SIG-M5 (cell line): ENCODE measurements at places on chromosomes 13 and 19.

GRCh38 chr13:47999973-48000372 is 1.1 kb downstream of the SUCLA2 start:
- no peak for DNase-seq

- no peak for DNase-seq
These were observed 306.1 kb downstream of the DCT start for GRCh38 chr13:94173312-94173854.

DNA sequence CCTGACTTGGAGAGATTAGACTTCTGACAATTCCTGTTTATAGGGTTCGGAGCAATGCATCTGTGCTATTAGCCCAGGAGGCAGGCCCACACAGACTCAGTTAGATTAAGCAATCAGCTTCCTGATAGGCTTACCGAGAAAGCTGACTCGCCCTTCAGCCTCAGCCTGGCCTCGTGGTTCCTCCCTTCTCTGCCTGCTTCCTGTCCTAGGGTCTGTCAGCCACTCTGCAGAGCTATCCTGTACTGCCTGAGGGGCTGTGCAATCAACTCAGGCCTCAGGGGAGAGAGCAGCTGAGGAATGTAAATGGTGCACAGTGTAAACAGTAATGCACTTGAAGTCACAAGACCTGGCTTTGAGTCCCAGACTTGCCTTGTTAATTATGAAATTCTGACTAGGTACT is 30.7 kb downstream of the HTR2A start:
- peak; percentile 56 for DNase-seq

- DNase-seq = no peak
These were observed 26.3 kb upstream of the KATNAL1 start for GRCh38 chr13:30333616-30334015.

DNA sequence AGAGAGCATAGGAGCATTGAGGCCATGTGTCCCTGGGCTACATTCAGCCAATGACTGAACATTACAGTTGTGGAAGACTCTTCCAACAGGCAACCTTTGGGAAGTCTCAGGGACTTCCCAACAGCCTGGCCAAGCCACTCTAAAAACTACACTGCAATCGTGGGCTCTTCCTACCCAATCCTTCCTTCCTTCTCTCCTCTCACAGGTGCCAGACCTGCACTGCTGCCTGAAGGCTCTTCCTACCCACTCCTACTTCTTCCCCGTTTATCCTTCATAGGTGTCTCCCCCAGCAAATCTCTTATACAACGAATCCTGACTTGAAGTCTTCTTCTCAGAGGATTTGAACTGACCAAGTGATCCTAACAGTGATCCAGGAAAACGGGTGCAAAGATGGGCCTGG is 47.1 kb upstream of the MBNL2 start:
- DNase-seq = no peak

DNA sequence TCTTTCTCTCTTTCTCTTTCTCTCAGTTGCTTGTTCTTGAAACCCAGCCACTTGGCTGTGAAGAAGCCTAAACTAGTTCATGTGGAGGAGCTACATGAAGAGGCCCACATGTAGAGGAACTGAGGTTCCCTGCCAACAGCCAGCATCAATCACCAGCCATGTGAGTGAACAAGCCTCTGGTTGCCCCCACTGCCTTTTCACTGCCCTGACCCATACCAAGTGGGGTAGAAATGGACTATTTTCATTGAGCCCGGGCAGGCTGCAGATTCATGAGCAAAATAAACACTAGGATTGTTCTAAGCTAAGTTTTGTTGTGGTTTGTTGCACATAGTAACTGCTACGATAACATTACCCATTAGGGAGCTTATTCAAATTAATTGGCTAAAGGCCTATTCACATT is 78.7 kb upstream of the FAM216B start:
- no peak for DNase-seq

DNA sequence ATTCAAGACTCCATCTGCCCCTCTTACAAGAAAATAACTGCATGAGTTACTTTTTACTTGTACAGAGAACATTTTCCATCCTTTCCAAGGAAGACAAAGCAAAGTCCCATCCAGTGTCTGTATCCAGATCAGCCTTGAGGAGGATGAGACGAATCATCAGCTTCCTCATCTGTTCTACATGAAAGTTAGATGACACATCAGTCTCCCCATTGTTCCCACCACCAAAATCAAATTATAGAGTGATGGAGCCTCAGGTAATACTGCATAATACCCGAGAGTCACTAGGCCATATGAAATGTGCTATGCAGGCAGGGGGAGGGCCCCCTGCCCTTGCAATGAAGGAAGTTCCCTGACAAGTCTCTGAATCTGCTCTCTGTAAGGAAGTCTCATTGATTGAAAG is 1244.6 kb upstream of the SLC10A2 start:
- no peak for DNase-seq
